ENCODE measurements at places on chromosomes 11 and 22. TPM values are rescaled to one million over a fixed set of nuclear protein-coding genes. Genes with fewer than 3 reads are reported as not detected.

The NDUFC2 gene
- polyA plus RNA-seq: 210 TPM

The RCN1 gene
- polyA plus RNA-seq: 82.6 TPM

The OR5D14 gene
- polyA plus RNA-seq: not detected

The FAM111B gene
- polyA plus RNA-seq: not detected

The PRMT3 gene
- 9.1 TPM for polyA plus RNA-seq

The C22orf23 gene
- polyA plus RNA-seq: 241 TPM

The CARD16 gene
- 5.7 TPM for polyA plus RNA-seq

The TUBA8 gene
- polyA plus RNA-seq: 66.6 TPM

The SLC25A45 gene
- 8.0 TPM for polyA plus RNA-seq

The IL10RA gene
- 12.8 TPM for polyA plus RNA-seq

The ANKK1 gene
- polyA plus RNA-seq: 2.5 TPM

The LRRC55 gene
- polyA plus RNA-seq: 0.76 TPM

The C11orf16 gene
- 5.9 TPM for polyA plus RNA-seq

The PATE4 gene
- polyA plus RNA-seq: 0.73 TPM

Measured in testis (tissue), 5 donors.